T47D (cell line): ENCODE measurements at places on chromosomes 16 and 17.

- DNase-seq: no peak
These were observed 48.5 kb upstream of the ZCCHC14 start for GRCh38 chr16:87541147-87541871.

DNA sequence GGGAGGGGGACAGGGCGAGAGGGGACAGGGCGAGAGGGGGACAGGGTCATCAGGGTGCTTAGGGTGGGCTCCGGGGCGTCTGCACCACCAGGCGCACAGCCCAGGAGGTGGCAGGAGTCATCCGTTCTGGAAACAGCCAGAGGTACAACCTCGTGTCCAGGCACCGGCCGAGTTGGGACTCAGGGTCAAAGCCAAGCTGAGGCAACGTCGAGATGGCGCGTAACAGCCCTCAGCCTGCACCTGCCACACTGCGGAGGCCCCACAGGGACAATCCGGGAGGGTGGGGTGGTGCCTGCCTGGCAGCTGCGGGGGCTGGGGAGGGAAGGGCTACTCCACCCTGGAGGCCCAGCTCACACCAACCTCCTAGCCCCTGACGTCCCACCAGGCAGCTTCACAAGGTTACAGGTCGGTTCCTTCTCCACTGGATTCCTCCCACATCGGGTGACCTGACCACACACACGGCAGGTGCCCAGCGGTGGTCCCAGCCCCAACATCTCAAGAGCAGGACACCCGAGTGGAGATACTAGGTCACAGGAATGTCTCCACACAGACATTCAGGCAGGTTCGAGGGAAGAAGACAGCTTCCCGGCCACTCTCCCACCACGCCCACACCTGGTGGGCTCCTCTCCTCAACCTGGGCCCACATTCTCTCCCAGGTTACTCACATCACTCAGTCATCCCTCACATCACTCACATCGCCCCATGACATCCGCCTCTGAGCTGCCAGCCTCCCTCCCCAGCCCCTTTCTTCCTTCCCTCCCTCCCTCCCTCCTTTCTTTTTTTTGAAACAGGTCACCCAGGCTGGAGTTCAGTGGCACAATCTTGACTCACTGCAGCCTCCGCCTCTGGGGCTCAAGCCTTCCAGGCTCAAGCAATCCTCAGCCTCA is 47.3 kb downstream of the RPH3AL start:
- no peak for DNase-seq

DNA sequence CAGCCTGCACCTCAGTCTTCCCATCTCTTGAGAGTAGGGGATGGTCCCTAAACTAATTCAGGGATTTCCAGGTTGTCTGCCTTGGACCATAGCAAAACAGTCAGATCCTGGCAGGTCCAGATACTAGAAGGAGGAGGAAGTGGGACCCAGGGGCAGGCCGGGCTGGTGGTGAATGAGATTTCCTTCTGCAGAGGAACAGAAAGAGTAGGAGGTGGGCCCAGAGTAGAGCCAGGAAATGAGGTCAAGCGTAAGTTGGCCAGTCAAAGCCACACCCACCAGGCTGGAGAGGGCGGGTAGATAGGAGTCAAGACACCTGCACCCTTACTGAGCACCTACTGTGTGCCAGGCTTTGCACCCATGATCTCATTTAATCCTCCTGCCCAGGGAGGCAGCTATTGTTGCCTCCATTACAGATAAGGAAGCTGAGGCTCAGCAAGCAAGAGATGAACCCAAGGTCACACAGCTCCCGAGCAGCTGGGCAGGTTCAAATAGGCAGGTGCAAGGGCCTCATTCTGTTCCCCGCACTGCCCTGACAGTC is 2.6 kb downstream of the CDH5 start:
- DNase-seq: no peak

DNA sequence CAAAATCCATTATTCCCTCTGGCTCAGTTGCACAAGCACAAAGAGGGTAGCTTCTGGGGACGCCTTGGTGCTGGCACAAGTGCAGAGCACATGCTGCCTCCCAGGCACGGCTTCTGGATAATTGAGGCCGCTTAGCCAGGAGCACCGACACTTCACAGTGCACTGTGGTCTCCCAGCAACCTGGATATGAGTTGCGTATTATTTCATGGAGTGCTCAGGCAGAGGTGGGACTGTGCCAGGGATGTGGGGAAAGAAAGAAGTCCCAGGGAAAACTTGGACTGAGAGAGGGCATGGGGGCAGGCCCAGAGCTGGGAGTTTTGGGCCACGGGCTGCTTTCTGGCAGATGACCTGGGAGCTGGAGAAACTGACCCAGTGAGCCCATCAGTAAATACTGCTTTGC is 37.5 kb downstream of the MPRIP start:
- no peak for DNase-seq

DNA sequence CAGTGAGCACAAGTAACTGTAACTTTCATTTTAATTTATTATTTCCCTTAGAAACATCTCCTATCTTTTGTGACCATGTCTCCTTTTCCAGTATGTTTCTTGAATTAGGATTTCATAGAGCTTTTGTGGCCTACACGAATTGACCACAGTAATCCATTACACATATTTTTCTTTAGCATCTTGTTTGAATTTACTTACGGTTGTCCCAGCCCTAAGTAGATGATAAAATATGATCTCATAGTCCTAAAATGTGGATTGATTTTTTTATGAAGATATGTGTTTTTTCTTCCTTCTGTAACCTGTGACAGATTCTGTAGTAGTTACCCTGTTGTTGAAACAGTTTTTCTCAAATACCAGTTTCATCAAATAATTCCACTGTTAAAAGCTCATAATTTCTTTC is 61.5 kb downstream of the NF1 start:
- no peak for DNase-seq

- DNase-seq: no peak
These were observed 2.3 kb upstream of the LHX1 start for GRCh38 chr17:36934692-36935630.

DNA sequence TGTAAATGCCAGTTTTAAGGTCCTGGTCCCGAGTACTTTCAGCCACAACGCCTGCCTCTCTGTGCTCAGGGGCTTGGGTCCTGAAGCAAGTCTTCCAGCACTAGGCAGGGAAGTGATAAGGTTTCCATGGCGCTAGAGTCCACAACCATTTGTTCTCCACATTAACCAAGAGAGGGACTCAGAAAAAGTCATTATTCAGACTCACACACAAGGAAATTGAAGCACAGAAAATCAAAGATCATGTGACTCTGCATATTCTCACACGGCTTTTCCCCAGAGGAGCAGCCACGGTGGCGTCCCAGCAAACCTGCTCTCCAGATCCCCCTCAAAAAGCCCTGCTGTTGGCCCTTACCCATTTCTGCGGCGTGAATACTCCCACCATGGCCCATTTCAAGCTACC is 9.7 kb downstream of the ENPP7 start:
- DNase-seq: no peak

DNA sequence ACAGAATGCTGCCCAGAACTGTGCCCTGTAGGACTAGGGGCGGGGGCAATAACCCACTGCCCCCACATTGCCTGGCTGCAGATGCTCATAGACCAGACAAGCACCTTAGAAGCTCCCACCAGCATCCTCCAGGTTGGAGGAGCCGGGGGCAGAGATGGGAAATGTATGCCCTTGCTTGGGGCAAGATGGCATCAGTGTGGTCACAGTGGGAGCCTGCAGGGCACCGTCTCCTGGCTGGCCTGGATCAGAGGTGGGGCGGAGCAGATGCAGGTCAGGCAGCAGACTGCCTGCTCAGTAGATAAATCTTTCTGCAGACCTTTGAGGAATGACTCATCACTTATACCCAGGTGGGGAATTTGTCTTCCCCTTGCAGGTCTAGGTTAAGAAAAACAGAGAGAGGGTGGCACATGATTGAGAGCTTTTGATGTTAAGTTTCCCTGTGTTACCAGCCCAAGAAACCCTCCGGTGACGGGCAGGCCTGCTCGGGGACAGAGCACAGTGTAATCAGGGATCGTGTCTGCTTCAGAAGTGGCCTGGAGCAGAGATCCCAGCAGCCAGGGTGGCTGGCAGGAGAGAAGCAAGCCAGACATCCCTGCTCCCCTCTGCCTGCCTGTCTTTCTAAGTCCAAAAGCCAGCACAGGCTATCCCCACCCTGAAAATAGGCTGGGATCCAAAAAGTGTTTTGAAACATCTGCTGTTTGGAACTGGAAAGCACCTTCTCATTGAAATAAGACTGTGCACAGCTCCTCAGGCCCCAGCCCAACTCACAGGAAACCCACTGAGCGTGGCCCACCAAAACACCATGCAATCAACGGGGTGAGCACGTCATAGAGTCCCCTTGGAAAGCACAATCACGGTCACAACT is 50.7 kb upstream of the RPL38 start:
- DNase-seq: no peak

GRCh38 chr17:35236821-35237220 is 6.1 kb upstream of the SLFN5 start:
- no peak for DNase-seq

GRCh38 chr16:66367968-66368891 is 1.7 kb downstream of the CDH5 start:
- no peak for DNase-seq

DNA sequence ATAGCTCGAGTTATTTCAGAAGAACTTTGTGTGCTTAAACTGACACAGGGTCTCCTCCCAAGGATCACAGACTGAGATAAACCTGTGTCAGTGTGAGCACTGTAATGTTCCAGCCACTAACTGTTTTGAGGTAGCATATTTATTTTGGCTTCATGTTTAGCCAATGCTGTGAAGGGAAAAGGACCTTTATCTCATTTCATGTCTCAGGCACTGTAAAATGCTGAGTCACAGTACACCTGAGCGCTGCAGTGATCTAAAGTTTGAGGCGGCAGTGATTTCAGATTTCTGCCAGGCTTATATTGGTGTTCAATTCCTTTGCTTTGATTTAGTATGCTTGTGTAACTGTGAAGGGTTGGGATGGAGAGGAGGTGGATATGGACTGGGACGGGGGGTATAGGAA is 3.1 kb upstream of the DNAJA2 start:
- peak; percentile 54 for DNase-seq

- no peak for DNase-seq
These were observed 1.3 kb downstream of the SLC2A4 start for GRCh38 chr17:7282752-7283321.

- DNase-seq: no peak
These were observed 52.6 kb downstream of the PLCG2 start for GRCh38 chr16:81831722-81832126.

- DNase-seq: no peak
These were observed 2.2 kb downstream of the GJC1 start for GRCh38 chr17:44827863-44828262.

- no peak for DNase-seq
These were observed 17.0 kb upstream of the UBTF start for GRCh38 chr17:44236444-44236991.

GRCh38 chr16:58236831-58237230 is 38.9 kb upstream of the CSNK2A2 start:
- no peak for DNase-seq

GRCh38 chr17:14150619-14151018 is 81.3 kb downstream of the COX10 start:
- no peak for DNase-seq

DNA sequence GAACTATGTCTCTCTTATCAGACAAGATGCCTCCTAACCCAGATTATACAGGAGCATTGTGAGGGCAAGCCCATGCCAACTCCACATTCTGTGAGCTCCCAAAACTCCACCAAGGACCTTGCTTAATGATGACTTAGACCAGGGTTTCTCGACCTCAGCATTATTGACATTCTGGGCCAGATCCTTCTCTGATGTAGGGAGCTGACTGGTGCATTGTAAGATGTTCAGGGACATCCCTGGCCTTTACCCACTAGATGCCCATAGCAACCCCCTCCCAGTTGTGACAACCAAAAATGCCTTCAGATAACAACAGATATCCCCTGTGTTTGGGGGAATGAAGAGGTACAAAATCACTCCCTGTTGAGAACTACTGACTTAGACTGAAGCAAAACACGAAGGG is 43.6 kb downstream of the HOXB1 start:
- no peak for DNase-seq

DNA sequence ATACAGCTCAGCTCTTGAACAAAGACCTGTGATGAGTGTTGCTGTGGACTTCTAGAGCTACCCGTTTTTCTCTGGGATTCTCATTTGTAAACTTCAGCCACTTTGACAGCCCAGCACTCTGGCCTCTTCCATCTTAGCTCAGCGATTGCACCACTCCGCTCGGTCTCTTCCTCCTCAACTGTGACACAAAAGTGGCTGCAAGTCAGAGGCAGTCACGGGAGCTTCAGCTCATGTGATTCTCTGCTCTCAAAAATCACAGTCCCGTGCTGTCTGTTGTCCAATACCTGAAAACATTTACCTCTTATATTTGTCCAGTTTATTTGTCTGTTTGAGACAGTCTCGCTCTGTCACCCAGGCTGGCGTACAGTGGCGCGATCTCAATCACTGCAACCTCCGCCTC is 75.7 kb upstream of the DNAH17 start:
- DNase-seq: no peak

DNA sequence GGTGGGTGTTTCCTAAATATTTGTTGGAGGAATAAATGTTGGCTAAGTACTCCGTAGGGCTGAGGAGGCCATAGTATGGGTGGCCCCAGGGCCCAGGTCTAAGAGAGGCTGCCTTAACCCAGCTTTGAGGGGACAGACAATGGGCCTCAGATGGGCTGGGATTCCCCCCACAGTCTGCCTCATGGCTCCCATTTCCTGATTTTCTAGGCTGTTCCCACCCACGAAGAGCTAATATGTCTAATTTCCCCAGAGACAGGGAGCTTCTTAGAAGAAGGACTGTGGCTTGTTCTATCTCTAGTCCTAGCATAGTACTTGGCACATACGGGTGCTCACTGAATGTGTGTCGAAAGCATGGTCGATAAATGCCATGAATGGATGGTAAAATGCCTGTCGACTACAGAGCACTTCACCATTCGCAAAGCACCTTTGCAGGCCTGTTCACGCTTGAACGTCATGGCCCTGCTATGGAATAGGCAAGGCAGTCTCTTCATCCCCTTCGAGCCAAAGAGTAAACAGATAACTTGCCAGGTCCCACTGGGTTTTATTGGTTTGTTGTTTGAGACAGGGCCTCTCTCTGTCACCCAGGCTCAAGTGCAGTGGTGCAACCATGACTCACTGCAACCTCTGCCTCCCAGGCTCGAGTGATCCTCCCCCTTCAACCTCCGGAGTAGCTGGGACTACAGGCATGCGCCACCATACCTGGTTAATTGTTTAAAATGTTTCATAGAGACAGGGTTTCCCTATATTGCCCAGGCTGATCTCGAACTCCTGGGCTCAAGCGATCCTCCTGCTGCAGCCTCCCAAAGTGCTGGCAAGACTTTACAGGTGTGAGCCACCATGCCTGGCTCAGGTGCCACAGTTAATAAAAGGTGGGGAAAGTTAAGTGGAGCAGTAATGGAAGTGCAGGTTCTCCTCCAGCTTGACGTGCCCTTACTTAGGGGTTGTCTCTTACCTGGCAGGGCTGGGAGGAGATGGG is 9.7 kb downstream of the CHAD start:
- no peak for DNase-seq

GRCh38 chr17:64565563-64565962 is 58.8 kb downstream of the CEP95 start:
- no peak for DNase-seq

- DNase-seq: peak; percentile 83
These were observed at the start of the genes GPS1 and RFNG for GRCh38 chr17:82051776-82052637. GPS1 (plus strand) TSS chr17:82051898; CDS start chr17:82051932, 34 bp downstream. RFNG (minus strand) TSS chr17:82051811; CDS start chr17:82051766, 45 bp downstream.

GRCh38 chr16:53714205-53715022 is 10.5 kb downstream of the FTO start:
- no peak for DNase-seq

- DNase-seq: no peak
These were observed 455 bp upstream of the GRB7 start for GRCh38 chr17:39737206-39737759.
